ENCODE measurements at places on chromosomes 1 and 21. TPM values are rescaled to one million over a fixed set of nuclear protein-coding genes. Genes with fewer than 3 reads are reported as not detected.

The KCNC4 gene
- total RNA-seq: 3.8 TPM

The SPRR2E gene
- total RNA-seq: not detected

The FCRL6 gene
- 0.64 TPM for total RNA-seq

The TMEM125 gene
- 228 TPM for total RNA-seq

The LHX8 gene
- total RNA-seq: not detected

The SPRR2A gene
- not detected for total RNA-seq

The RHEX gene
- total RNA-seq: 7.4 TPM

The CLCA1 gene
- total RNA-seq: not detected

The PKP1 gene
- total RNA-seq: 14.2 TPM

The COL9A2 gene
- total RNA-seq: 16.0 TPM

The KIRREL1 gene
- total RNA-seq: 41.8 TPM

DNA sequence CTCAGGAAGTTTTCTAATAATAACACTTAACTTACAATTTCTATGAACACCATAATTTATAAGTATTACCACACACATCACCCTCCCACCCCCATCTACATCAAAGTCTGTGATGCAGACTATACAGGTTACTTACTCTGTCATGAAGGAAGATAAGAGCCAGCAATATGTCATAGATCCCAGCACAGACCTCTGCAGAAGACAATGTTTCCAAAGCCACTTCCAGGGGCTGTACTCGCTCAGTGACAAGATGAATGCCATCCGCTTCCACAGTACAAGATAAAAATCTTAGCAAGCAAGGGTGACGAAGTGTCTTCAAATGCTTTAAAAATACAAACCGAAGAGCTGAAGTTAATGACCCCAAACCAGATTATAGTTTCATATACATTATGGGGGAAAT is 15.2 kb downstream of the SCYL3 start:
- DNase-seq: no peak

DNA sequence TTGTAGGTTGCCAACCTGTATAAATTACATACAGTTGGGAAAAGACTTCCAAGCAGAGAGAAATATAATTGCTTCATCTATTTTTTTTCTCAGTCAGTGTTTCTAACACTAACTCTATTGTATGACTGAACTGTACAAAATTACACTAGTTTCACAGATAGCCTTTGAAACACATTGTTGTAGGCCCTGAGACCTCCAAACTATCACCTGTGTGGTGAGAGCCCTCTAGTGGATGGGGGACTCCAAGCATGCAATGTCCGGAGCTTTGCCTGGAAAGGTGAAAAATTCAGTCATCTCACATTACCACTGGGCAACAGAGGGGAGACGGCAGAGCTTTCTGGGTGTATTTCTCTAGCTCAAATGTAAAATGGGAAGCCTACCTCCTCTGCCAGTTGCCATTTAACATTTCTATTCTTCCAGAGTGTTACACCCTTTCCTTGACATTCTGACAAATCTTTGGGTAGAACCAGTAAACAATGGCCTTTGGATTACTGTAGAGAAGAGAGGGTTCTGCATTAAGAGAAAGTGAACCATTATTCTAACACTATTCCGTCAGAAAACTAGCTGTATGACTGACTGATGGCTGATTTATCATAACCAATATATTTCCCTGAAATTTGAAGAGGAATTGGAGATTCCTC is 212.2 kb downstream of the LYPLAL1 start:
- peak; percentile 43 for DNase-seq

DNA sequence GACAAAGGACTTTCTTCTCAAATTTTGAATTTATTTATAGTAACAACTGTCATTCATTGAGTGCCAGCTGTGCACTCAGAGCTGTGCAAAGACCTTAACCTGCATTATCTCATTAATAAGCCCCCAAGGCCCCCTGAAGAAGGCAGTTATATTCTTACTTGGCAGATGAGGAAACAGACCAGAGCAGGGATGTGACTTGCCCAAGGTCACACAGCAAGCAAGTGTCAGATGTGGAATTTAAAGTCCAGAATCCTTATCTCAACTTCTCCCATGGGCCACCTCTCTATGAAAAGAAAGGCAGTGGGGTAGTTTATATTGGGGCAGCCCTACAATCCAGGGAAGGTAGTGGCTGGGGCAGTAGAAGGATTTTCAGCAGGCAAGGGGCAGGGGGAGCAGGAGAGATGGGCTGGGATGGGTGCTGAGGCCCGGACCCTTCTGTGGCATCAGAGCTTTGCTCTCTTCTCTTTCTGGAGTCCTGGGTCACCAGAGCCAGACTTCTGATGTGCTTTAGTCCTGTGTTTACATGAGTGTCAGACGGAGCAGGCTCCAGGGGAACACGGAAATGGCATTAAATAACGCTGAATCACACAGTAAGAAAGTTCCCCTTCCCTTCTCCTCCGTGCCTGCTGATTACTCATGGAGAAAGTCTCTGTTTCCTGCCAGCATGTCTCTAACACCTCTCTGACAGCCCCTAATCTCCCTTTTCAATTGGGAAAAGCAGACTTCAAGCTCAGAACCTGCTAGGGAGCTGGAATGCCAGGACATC is 39.5 kb downstream of the EPHB2 start:
- DNase-seq: peak; percentile 73

DNA sequence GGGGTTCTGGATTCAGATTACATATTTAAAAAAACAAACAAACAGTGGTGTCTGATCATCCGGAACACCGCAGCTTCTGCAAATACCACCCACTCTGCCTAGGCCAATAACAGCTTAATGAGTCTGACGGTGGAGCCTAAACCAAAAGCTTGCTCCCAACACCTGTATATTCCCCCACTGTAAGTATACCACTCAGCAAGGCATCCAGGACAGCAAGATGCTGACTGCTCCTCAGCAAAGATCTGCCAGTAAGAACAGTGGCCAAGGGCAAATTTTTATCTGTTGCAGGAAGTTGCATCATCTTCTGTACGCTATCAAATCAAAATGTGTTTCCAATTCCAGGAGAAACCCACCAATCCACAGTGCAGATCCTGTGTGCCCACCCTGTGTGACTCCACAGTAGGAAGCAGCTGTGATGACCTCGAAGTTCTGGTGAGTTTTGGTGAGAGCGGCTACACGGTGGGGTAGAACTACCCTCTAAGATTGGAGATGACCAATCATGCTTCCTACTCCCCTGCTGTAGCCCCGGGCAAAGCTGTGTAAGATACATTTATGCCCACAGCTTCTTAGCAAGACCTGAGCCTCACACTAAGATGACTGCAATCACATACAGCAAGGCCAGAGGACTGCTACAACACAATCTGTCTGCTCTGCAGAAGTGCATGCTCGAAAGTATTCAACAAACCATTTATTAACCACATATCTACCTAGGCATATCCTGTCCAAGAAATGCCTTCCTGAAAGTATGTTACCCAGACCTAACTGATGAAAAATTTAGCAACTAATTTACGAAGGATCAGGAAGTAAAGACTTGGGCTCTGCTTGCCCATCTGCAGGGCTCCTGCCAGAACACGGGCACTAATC is 30.5 kb downstream of the SIPA1L2 start:
- DNase-seq: no peak

DNA sequence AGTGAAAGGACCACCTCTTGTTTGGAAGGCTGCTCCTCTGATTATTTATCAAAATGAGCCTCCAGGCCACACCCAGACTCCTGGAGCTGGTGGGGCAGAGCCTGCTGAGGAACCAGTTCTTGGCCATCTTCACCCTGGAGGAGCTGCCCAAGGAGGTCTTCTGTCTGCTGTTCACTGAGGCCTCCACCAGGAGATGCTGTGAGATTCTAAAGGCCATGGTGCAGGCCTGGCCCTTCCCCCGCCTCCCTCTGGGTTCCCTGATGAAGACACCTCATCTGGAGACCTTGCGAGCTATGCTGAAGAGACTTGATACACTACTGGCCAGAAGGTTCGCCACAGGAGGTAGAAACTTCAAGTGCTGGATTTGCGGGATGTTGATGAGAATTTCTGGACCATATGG is 61.7 kb upstream of the GJA8 start:
- no peak for DNase-seq

DNA sequence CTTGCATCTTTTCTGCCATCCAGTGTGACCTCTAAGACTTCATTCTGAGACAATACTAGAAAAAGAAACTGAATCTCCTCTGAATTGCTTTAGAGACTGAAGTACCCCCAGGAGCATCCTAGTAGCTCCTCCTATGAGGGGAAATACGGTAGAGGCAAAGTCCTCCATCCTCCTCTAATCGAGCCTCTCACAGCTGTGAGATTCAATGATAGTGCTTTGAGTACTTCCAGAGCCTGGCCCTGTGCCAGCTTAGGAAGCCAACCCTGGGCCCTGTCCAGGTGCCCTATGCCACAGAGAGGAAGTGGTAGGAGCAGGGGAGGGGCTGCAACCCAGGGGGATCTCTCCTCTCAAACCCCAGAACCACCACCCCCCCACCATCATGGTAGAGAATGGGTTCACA is 10.7 kb downstream of the RORC start:
- DNase-seq: no peak

DNA sequence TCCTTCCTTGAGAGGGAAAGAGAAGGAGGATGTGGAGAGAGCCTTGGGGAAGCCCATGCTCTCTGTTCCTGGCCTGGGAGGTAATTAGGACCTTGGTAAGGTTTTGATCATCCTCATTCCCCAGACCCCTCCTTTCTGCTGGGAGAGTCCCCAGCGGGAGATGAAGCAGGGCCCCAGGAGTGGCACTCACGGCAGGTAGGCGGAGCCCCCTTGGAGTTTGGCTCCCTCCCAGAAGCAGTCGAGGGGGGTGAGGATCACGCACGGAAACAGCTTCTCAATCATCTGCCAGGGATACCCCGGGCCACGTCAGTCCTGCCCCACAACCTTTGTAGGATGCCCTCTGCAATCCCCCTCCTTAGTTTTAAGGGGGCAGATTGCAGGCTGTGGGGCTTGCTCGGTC is 11.5 kb downstream of the PTCH2 start:
- no peak for DNase-seq

GRCh38 chr1:54327386-54328065 is 78.7 kb downstream of the SSBP3 start:
- DNase-seq: peak; percentile 40

DNA sequence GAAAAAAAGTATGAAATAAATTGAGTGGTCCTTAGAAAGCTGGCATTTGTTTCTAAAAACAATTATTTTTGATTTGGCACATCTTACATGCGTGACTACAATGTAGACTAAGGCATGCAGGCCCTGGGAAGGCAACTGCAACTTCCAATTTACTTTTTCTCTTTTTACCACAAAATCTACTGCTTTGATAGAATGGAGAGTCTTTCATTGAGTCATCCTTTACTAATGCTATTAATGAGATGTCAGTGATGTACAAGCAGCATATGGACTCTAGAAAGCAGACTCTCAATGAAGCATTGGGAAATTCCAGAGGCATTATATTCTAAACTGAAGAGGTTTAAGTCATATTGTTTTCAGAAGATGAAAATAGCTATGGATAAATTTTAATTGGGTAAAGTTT is 29.6 kb upstream of the PRRX1 start:
- DNase-seq: no peak

DNA sequence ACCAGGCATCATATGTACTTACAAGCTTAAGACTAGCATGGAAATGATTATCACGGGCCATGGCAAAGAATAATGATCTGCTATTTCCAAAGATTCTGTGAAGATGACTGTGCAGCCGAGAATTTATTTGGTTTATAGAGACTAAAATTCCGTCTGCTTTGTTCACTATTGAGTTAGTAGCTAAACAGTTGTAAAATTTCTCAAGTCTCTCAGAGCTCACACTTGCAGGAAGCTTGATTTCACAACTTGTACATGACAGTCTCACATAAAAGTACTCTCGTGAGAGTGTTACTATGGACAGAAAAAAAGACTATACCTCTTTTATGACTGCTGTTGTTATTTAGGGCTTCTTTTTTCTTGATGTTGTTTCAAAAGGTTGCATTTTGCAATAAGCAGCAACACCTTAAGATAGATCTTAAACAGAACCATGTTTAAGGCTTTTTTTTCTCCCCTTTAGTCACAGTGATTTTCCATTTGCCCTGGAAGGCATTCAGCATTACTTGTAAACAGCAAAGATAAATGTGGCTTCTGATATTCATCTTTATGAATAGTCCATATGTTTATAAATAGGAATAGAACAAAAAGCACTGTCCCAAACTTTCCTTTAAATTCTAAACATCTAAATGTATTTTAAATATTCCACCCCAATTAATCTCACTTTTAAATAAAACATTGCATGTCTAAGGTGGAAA is 24.8 kb downstream of the ST6GALNAC5 start:
- peak; percentile 14 for DNase-seq

GRCh38 chr1:233735847-233736246 is 121.9 kb downstream of the KCNK1 start:
- DNase-seq: no peak

DNA sequence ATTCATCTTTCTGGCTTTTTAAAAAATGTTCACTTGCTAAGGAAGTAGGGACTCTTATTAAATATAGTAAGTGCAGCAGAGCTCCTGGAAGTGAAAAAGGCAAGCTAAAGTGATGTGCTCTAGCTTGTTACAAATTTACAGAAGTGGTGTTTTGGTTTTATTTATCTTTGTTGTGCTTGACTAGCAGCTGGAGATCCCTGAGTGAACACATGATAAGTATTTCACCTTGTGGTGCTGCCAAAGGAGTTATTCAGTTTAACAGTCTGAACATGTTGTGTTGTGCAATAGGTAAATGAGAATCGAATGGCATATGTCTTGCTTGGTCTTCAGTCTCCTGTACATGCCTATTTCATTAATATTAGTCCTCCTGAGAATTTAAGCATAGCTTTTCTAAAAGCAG is 315.7 kb downstream of the TPR start:
- no peak for DNase-seq

DNA sequence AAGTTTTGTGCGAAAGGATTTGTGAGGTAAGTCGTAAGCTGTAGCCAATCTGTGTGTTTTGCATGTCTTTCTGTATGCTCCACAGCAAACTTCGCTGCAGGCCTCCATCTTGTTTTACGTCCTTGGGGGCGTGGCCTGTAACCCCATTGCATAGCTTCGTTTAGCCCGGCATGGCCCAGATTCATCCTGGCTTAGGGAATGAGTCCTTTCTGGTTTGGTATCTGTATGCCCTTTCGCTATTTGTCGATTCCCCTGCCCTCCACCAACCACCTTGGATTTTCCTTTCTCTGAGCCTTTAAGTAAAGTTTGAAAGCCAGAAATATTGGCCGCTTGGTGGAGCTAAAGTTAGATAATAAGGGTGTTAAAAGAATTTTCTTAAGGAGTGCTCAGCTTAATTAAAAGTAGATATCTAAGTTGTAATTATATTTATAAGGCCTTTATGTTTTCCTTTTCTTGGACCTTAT is 1.1 kb downstream of the THEM4 start:
- peak; percentile 15 for DNase-seq

- peak; percentile 53 for DNase-seq
Observed at GRCh38 chr1:227895828-227896685, 51.7 kb downstream of the WNT9A start.

GRCh38 chr1:217403026-217403720 is 227.7 kb downstream of the GPATCH2 start:
- peak; percentile 45 for DNase-seq

GRCh38 chr21:39956586-39956985 is 89.3 kb downstream of the PCP4 start:
- no peak for DNase-seq
